Vagina (tissue), 2 donors: ENCODE measurements at places on chromosomes 5 and 9.

DNA sequence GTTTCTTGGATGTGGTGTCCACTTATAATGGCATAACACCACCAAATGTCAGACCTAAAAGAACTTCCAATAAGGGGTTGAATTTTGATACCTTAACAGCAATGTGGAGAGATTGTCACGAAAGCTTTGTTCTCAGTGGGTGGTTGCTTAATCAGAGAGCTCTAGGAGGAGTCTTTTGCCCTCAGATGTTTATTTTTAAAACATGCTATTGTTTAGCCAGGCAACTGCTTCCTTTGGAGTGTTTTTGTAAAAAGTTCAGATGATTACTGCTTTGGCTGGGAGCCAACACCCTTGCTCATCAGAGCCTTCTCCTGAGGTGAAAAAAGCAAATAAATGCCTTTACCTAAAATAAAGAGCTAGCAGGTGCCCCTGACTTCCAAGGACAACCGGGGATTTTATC lies 65.0 kb downstream of the SLC1A1 start:
- DNase-seq, result no peak

DNA sequence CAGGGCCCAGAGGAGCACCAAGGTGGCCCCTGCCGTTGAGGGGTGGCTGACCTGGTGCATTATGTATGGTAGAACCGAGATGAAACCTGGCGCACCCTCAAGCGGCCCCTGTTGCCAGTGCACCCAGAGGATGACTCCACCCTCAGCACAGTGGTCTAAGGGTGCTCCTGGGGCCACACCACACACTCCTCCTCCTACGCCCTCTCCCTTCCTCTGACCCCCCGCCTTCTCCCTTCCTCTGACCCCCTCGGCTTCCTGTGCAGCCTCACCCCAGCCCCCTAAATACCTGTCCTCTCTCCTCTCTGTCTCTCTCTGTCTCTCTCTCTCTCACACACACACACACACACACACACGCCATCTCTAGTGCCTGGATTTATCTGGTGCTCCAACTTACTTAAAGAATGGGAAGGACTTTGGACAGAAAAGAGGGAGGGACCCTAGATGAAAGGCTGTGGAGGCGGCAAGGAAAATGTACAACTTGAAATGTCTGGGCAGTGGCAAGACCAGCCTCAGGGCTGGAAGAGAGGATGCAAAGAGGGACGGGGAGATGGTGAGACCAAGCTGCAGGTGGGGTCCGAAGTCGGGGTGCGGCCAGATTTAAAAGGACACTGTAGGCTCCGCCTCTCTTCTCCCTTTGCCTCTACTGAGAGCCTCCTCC lies 18.2 kb upstream of the SLC30A5 start:
- DNase-seq, result no peak

- DNase-seq, result no peak
Measured at GRCh38 chr5:173306695-173307094, 21.5 kb downstream of the STC2 start.

- no peak for DNase-seq
Measured at GRCh38 chr5:102700916-102701315, 54.2 kb upstream of the PAM start.

DNA sequence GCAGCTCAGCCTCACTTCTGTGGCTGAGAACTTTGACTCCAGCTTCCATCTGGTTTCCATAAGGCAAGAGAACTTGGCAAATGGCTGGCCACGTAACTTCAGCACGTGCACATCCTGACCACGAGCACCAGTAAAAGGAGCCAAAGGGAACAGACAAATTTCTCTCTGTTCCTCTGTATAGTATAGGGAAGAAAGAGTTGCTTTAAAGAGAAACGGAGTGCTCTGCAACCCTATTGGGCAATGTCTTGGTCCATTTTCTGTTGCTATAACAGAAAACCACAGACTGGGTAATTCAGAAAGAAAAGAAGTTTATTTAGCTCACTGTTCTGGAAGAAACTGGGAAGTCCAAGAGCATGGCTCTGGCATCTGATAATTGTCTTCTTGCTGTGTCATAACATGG lies 558.7 kb downstream of the ACTL7B start:
- no peak for DNase-seq

- no peak for DNase-seq
Measured at GRCh38 chr5:143495821-143496275, 92.4 kb upstream of the NR3C1 start.

- DNase-seq, result no peak
Measured at GRCh38 chr9:109447329-109448076, 50.6 kb downstream of the PTPN3 start.

DNA sequence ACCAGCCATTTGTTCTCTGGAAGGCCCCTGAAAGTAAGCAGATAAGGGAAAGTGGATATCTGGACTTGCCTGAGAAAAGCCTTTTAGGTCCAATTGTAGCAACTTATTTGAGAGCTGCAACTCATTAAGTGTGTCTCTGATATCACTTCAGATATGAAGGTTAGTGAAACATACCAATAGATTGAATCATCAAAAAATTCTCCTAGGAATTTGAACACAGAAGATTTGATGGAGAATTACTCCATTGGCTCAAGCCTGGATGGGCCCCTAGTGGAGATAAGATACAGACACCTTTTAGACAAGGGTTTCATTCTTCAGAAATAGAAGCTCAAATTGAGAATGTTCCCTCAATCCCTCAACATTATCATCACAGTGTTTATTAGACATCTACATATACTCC lies 356.7 kb downstream of the NDUFS4 start:
- DNase-seq, result no peak

DNA sequence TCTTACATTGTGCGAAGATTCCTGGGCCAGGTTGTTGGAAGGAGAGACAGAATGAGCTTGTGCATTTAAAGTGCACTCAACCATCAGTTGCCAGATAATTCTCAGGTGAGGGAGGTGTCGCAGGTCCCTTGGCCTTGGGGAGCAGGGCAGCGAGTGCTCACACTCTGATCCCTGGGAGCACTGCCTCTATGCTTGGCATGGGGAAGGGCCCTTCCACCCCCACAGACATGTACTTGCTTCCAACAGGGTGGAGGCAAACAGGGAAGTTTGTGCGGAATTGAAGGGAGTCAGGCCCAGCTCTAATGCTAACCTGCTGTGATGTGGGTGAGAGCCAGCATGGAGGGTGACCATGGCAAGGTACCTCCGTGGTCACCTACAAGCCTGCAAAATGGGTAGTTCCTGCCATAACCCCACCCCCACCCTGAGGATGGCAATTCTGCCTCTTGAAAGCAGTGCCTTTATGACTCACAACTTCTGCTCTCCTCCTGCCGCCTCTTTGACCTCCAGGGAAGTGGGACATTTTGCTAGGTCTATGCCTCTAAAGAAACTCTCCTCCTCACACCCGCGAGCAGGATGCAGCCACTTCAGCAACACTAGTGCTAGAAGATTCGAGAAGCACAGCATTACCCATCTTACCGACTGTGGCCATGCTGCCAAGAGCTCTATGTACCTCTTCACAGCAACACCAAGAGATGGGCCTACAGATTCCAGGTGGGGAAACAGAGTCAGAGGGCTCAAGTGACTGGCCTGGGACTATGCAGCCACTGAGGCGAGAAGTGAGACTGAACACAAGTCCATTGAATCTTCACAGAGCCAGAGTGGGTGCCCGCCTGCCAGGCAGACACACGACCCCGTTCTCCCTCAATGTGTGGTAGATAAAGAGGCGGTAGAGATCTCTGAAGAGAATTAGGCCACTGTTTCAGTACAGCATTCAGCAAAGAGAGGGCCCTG lies 22.1 kb upstream of the SLC25A51 start:
- no peak for DNase-seq

GRCh38 chr5:178381921-178382695 lies 149.5 kb upstream of the PHYKPL start:
- DNase-seq, result no peak
